NCI-H2171 treated with DMSO at 0.1 percent for 48 hours (cell line): ENCODE measurements at places on chromosomes 12 and 14.

DNA sequence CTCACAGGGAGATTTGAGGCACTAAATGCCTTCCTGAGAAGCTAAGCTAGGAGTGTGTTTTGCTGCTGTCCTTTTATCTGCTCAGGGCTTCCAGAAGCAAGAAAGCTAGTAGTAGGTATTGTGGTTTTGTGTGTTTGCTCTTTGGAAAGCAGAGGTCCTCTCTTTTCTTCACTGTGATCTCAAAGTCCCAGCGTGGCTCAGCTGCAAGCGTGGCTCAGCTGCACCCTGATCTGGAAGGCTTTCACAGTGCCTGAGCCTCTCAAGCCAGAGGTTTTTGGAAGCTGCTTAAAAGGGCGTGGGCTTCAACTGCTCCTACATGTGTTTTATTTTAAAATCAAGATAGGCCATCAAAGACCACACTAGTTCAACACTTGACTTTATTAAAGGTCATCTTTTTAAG, 337.4 kb upstream of the RGS6 start:
- DNase-seq, result no peak

- no peak for DNase-seq
Measured at GRCh38 chr14:70803321-70804310, 5.7 kb downstream of the MAP3K9 start.

- DNase-seq, result no peak
Measured at GRCh38 chr12:75487308-75487707, 6.8 kb downstream of the GLIPR1 start.

DNA sequence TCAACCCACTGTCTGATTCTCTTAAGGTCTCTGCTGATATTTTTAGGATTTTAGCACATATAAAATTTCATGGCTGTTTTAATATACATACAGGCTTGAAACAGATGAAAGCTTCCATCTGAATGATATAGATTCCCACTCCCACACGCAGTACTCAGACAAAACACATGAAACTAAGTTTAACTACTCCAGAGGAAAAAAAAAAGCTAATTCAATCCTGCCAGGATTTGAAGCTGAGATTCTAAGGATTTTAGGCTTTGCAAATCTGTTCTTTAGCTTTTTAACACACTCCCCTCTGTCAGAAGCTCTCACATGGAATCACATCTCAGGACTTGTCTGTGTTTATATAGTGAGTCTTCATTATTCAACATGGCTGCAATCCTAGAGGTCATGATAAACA, 217.3 kb downstream of the BCAT1 start:
- no peak for DNase-seq

GRCh38 chr14:77200406-77200985, 18.9 kb downstream of the TMEM63C start:
- DNase-seq, result peak; percentile 72
